Heart right ventricle (tissue), 16 donors: ENCODE measurements at places on chromosomes 7 and 10. TPM values are rescaled to one million over a fixed set of nuclear protein-coding genes. Genes with fewer than 3 reads are reported as not detected.

ZNF467 gene
- polyA plus RNA-seq, result 10.5 TPM

MOGAT3 gene
- not detected for polyA plus RNA-seq

OR6B1 gene
- polyA plus RNA-seq, result not detected

AKR1D1 gene
- not detected for polyA plus RNA-seq

MNX1 gene
- not detected for polyA plus RNA-seq

GPNMB gene
- 49.6 TPM for polyA plus RNA-seq

NPTX2 gene
- 5.6 TPM for polyA plus RNA-seq

RAB19 gene
- not detected for polyA plus RNA-seq

ZNF727 gene
- not detected for polyA plus RNA-seq

ARHGEF5 gene
- 0.80 TPM for polyA plus RNA-seq

FGFBP3 gene
- polyA plus RNA-seq, result 0.66 TPM

TMEM236 gene
- polyA plus RNA-seq, result 0.13 TPM

GRID1 gene
- polyA plus RNA-seq, result 0.44 TPM

DOCK4 gene
- polyA plus RNA-seq, result 2.6 TPM

DNA sequence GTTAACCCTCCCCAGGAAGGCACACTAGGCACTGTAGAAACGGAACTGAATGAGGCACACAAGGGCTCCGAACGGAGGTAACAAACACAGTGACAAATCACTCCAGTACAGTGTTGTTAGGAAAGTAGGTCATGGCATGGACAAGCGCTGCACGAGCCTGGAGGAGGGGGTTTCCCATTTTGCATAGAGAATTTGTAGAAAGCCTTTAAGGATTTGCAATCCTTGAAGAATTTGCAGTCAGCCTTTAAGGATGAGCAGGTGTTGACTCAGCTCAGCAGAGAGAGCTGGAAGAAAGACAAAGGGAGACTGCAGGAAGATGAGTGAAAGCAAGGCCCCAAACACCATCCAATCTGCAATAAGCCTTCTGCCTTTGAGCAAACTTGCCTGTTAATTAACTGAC is 51.1 kb upstream of the PPP1R3C start:
- no peak for DNase-seq

- no peak for DNase-seq
Observed at GRCh38 chr7:77360104-77360503, 56.0 kb downstream of the GSAP start.

DNA sequence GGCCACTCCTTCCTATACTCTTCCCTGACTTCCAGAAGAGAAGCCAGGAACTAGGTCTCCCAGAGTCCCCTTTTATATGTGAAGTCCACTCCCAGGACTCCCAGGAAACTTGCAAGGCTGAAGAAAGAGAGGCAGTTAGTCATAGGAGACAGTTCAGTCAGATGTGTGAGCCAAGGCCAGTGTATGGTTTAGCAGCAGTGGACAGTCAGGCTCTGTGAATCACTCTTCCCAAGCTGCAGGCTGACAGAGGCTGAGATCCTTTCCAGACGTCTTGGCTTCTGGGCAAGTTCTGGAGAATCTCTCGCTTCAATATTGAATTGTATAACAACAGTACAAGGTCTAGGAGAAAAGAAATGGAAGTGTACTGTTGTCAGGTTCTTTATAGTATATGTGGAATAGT is 26.9 kb downstream of the BLVRA start:
- DNase-seq, result no peak

GRCh38 chr7:18531539-18531938 is 36.0 kb downstream of the HDAC9 start:
- DNase-seq, result no peak

DNA sequence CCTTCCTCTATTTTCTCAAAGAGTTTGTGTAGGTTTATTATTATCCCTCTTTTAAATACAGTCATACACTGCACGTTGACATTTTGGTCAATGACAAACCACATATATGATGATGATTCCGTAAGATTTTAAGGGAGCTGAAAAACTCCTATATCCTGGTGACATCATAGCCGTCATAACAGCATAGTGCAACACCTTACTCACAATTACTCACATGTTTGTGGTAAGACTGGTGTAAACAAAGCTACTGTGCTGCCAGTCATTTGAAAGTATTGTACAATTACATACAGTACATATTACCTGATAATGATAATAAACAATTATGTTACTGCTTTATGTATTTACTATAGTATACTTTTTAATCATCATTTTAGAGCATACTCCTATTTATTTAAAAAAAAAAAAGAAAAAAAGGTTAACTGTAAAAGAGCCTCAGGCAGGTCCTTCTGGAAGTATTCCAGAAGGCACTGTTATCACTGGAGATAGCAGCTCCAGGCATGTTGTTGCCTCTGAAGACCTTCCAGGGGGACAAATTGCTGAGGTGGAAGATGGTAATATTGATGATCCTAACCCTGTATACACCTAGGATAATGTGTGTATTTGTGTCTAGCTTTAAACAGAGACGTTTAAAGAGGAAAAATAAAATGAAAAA is 123.3 kb upstream of the CDK1 start:
- DNase-seq, result no peak

- DNase-seq, result peak; percentile 30
Observed at GRCh38 chr7:698515-699475, 27.7 kb upstream of the DNAAF5 start.

DNA sequence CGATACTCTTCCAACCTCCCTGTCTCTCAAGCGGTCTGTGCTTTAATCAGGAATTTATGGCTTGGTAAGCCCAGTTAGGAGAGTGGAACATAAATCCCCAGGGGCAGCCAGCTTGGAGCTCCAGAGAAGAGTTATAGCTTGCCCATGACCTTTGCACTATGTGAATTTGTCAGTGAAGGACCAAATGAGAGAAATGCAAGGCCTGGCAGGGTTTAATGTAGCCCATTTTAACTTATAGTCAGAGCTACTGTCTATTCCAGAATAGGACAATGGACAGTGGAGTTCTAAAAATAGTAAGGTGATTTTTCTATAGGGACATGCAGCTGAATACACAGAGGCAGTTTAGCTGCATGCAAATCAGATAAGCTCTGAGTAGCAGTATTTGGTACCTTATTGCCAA is 142.6 kb upstream of the CAV2 start:
- DNase-seq, result no peak

DNA sequence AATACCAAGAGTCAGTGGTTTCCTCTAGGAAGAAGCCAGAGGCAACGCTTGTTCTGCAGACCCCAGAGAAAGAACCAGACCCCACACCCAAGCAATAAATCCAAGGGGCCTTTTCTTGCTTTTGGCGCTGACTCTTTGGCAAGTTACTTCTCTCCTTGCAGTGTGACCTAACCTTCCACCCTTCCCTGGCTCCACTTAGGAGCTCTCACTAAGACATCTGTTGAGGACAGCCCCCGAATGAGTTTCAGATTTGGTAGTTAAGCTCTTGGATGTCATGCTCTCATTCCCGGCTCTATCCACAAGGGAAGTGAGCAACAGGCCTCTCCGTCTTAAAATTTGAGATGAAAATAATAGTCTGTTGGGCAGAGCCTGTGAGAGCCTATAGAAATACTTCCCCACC is 50.6 kb upstream of the FAM204A start:
- no peak for DNase-seq

- DNase-seq, result no peak
Observed at GRCh38 chr7:47150497-47151260, 431.2 kb downstream of the TNS3 start.

- no peak for DNase-seq
Observed at GRCh38 chr7:31437250-31437865, 76.5 kb upstream of the ITPRID1 start.

- no peak for DNase-seq
Observed at GRCh38 chr7:14770614-14771013, 131.9 kb downstream of the DGKB start.

DNA sequence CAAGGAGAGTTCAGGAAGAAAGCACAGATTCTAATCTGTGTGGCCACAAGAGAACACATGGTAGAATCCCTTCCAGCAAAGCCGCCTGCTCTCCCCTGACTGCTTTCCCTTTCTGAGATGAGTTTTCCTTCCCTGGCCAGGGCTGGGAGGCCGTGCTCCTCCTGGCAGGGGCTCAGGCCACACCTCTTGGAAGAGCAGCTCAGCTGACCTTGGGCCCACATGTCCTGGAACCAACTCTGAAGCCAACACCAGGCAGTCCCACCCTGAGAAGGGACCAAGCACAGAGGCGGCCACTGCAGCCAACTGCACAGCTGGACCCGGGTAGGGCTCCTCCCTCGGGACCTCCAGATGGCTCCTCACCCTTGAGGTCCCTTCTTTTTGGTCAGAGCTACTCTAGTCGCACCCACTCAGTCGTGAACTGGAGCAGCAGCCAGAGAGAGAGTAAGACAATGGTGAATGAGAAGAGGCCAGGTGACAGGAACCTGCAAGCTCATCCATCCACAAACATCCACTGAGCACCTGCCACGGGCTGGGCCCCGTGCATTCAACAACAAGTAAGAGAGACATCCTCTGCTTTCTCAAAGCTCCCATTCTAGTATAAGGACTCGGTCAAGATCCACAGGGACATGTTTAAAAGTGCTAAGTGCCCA is 40.3 kb downstream of the FAM53B start:
- peak; percentile 86 for DNase-seq

GRCh38 chr10:84076047-84076388 is 63.3 kb upstream of the GHITM start:
- no peak for DNase-seq

- DNase-seq, result no peak
Observed at GRCh38 chr10:85888004-85888403, 478.6 kb downstream of the GRID1 start.

DNA sequence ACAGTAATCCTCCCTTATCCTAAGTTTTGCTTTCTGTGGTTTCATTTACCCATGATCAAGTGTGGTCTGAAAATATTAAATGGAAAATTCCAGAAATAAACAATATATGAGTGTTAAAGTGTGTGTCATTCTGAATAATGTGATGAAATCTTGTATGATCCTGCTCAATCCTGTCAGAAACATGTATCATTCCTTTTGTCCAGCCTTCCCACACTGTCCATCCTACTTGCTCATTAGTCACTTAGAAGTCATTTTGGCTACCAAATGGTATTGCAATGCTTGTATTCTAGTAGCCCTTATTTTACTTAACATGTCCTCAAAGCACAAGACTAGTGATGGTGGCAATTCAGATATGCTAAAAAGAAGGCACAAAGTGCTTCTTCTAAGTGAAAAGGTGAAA is 1211.2 kb upstream of the SORCS1 start:
- no peak for DNase-seq

DNA sequence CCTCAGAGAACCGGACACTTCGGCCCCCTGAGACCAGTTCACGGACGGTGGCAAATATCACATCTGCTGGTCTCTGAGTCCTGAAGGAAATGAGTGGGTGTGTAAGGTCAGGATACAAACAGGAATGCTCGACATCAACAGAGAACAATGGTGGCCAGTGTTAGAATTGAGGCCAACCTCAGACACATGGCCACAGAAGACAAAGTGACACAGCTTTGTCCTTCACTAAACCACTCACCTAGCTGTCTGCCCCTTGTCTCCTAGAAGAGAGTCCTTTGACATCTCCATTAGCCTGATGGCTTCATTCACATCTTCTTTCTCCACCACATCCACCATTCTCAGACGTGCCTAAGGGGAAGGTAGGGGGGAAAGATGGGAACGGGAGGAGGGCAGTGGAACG is 4.3 kb downstream of the COPS6 start:
- DNase-seq, result no peak

DNA sequence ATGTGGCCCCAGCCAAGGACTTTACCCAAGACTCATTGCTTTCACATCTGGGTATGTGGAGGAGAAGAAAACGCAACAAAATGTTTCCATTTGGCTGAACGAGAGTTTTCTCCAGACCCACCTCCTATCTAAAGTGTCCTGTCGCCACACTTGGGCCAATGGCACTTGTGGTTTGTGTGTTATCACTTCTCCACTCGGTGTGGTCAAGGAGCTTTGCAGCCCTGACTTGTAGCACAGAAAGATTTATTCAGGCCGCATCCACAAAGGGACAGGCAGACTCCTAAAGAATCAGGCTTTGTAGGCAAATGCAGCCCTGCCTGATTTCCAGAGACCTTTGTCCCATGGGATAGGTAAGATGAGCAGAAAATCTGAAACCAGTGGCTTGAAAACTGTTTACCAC is 12.8 kb upstream of the LRRC4 start:
- no peak for DNase-seq

GRCh38 chr7:92121681-92122080 is 12.6 kb downstream of the CYP51A1 start:
- DNase-seq, result no peak

GRCh38 chr7:139580435-139580834 is 57.0 kb downstream of the CLEC2L start:
- no peak for DNase-seq

DNA sequence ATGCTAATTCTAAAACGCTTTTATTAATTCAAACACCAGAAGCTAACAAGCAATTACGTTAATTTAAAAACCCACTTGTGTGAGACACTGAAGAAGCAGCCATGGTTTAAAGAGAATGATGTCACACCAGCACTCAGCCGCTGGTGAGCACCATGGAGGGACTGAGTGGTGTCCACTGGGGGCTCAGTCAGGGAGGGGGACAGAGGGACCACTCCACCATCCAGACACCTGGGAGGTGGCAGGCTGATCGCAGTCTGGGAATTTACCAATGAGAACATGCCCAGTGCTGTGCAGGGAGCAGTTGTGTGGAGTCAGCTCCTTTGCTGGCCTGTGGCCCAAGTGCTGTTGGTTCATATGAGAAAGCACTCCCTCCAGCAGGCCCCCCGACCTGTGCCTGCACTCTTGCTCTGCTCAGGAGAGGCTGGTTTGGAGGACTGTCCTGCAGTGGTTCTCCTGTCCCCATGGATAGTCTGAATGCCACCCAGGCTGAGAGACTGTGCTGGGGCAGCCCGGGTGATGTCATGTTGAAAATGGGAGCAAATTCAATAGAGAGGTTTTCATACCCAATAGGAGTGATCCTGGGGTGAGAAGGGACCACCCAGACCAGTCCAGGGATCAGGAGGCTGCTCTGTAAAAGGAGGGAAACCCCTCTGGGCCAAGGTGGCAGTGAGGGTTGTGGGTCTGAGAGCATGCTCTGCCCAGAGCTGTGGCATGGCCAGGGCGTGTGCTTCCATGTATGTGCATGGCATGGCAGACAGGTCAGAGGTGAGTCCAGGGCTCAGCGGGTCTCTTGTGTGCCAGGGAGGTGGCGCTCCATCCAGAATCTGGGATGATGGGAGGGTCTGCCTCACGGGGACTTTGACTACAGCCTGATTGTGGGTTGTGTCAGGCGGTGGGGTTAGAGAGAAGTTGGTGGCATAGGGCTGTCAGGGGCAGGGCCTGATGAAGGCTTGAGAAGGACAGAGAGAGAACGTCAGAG is 12.7 kb downstream of the ADCY1 start:
- DNase-seq, result no peak

GRCh38 chr7:70066844-70067243 is 468.6 kb downstream of the AUTS2 start:
- DNase-seq, result no peak

DNA sequence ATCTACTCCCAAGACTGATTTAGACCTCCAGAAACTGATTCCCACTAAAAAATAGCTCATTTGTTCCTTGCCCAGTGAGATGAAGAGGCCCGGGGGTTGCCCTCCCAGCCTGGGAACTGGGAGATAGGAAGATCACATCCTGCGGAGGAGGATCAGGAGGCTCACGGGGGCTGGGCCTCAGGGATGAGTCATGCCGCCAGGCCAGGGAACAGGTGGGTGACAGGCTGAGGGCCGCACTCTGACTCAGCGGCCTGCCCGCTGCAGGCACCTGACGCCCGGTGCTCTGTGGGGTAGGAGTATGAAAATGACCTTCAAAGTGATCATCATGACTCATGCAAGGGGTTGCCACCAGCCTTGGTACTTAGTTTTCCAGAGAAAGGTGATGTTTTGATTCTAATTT is 104.5 kb upstream of the ZPBP start:
- DNase-seq, result no peak

GRCh38 chr7:93043385-93043985 is 74.3 kb downstream of the SAMD9 start:
- no peak for DNase-seq

GRCh38 chr10:3077940-3078630 is 10.7 kb downstream of the PFKP start:
- no peak for DNase-seq
